ENCODE measurements at places on chromosomes 11 and 22. TPM values are rescaled to one million over a fixed set of nuclear protein-coding genes. Genes with fewer than 3 reads are reported as not detected.

MUS81 gene
- total RNA-seq = 65.2 TPM

ST14 gene
- 0.09 TPM for total RNA-seq

KDM4E gene
- not detected for total RNA-seq

MMP8 gene
- total RNA-seq = not detected

SORL1 gene
- total RNA-seq = 47.1 TPM

SMTNL1 gene
- total RNA-seq = not detected
